Activated CD4-positive, alpha-beta T cell treated with anti-CD3 and anti-CD28 coated beads, Interleukin-2, amount 10 ng/mL, durations not matched to agents 7 days and 5 days (primary cell): ENCODE measurements at places on chromosomes 4 and X. TPM values are rescaled to one million over a fixed set of nuclear protein-coding genes. Genes with fewer than 3 reads are reported as not detected.

CAMK2D gene
- 37.8 TPM for total RNA-seq

CLIC2 gene
- 0.48 TPM for total RNA-seq

GRCh38 chrX:151175283-151176062 is 911 bp upstream of the GPR50 start:
- no peaks in the 10 kb centered on the region for H3K4me1 ChIP-seq
- no peak for DNase-seq
- peaks cover 52% of the 10 kb centered on the region for H3K27me3 ChIP-seq
- H3K4me3 ChIP-seq, result no peak overlapping the region
- H3K36me3 ChIP-seq, result no peaks in the 10 kb centered on the region
- no peak overlapping the region for H3K27ac ChIP-seq

TEX13C gene
- not detected for total RNA-seq

TMSB15B gene
- 6.3 TPM for total RNA-seq

CNKSR2 gene
- total RNA-seq, result 10.3 TPM

MAGEA10 gene
- not detected for total RNA-seq

- H3K27ac ChIP-seq, result no peak overlapping the region
- peaks cover 5% of the 10 kb centered on the region for H3K36me3 ChIP-seq
- no peaks in the 10 kb centered on the region for H3K27me3 ChIP-seq
- no peak for DNase-seq
Measured at GRCh38 chr4:8404791-8405515, 35.6 kb downstream of the ACOX3 start.

DNA sequence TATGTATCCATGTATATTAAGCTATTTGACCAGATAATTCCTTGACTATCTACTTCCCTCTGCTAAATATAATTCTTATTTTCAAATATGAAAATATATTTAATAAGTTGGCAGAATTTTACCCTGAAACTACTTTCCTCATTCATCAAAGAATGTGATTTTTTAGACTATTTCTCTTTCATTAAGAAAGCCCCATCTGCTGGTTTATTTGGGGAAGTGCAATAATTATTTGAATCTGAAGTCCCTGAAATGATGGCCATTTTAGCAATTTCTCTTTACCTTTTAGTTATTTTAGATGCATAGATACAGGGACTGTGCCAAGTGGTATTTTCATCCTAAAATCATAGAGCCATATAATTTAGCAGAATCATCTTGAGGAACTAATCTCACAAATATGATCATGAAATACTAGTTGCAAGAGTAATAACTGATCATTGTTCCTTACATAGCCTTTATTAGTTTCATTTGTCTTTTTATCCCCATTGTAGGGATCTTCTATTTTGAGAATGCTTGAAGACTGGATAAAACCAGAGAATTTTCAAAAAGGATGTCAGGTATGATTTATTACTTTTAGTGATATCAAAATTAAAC is 39.0 kb downstream of the ENPEP start:
- H3K27me3 ChIP-seq, result peaks cover 12% of the 10 kb centered on the region
- peak overlapping the region; percentile 81 for H3K4me3 ChIP-seq
- no peaks in the 10 kb centered on the region for H3K36me3 ChIP-seq
- no peak for DNase-seq
